GM13977 (cell line): ENCODE measurements at places on chromosomes 12 and 14.

DNA sequence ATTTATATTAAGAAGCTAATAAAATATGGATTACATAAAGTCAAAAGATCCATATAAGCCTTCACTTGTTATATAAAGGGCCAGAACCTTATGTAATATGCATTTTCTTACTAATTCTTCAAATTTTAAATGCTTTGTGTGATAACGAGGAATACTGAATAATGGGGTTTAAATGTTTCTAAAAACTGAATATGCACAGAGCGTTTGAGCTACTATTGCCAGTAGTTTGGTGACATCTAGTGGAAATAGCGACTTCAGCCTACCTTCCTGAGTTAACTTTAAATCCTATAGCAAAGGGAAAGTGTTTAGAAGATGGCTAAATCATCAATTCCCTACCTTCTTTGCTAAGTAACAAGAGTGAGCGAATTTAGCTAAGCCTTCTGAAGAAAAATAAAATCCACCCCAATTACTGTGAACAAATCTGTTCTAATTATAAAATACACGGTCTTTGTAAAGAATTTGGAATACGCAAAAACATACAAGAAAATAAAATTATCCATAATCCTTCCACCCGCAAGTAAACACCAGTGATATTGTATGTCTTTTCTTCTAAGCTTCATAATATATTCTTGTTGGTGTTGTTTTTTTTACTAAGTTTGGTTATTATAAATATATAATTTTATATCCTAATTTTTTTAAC lies 115.5 kb upstream of the G2E3 start:
- peak; percentile 9 for DNase-seq

DNA sequence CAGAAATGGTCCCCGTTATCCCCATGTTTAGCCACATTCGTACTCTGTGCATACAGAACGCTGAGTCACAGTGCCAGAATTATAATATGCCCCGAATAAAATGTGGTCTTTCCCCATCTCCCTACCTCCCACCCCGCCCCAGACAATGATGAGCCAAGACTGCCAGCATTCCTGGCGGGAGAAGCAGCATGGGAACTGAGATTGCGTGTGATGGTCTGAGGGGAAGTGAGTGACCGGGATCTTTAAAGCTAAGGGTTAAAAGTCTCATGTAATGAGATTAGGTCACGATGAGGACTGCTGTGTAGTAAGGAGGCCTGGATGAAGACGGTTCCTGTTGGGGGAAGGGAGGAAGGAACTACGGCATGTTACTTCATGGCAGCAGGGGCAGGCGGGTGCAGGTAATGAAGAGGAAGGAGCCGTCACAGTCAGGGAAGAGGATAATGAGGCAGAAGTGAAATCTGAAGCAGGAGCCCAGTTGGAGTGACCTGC lies 243.3 kb upstream of the FKBP4 start:
- DNase-seq = no peak

DNA sequence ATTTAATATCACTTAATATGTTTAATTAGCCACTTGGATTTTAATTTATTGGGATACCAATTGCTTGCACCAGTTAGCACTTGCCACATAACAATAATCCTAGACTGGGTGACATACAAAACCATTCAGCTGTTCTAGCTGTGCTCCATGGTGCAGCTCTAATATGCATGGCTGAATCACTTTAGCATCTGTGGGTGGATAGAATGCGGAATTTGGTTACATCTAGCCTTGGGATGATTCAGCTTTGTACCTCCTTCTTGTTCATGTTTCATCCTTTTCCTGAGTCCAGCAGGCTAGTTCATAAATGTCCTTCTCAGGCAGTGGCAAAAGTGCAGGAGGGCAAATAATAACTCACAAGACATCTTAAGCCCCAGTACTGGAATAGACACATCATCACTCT lies 1263.0 kb downstream of the LRFN5 start:
- no peak for DNase-seq

- peak; percentile 4 for DNase-seq
Measured at GRCh38 chr12:21248679-21249078, 86.0 kb downstream of the SLCO1A2 start.

DNA sequence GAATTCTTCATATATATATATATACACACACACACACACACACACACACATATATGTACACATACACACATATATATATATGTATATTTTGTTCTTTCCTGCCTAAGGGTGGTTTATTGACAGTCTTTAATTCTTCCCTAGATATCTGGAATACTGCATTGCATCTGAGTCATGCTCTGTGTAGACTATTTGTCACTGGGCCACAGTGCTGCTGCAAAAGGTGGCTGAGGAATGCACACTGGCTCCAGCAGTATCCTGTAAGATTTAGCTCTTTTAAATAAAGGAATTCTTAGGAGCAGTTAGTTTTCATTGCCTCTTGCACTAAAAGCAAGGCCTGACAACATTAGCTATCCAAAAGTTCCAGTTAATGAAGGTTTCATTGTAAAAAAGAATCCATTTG lies 200.9 kb downstream of the APAF1 start:
- no peak for DNase-seq

- no peak for DNase-seq
Measured at GRCh38 chr14:75047506-75047905, 3.8 kb downstream of the MLH3 start.

DNA sequence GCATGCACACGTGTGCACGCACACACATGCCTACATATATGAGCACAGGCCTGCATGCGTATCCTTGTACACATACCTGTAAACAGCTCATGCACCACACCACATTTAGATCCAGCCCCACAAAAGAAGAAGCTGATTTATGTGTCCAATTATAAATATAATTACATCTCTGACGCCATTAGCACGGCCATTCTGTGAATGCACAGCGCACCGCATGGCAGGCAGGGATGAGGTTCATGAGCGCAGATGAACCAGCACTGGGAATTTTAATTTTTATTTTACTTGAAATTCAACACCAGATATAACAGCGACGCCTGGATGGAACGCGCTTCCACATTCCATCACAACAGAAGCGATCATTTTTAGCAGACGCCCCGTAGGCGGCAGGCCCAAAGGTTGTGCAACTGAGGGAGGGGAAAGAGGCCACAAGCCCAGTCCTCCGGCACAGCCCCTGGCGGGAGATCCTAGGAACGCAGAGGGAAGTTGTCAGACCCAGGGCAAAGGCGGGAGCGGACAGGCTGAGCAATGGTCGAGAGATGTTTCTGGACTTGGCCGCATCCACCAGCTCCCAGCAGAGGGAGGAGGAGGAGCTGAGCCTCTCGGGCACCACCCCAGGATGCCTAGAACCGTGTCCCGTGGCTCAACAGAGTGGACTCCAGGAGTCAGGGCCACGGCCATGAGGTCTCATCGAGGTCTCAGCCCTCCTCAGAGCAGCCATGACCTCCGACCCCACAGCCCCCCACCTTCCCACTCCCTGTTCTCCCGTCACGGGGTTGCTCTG lies 37.9 kb upstream of the GALNT9 start:
- no peak for DNase-seq

GRCh38 chr12:11067514-11067913 lies 5.4 kb upstream of the TAS2R46 start:
- no peak for DNase-seq

DNA sequence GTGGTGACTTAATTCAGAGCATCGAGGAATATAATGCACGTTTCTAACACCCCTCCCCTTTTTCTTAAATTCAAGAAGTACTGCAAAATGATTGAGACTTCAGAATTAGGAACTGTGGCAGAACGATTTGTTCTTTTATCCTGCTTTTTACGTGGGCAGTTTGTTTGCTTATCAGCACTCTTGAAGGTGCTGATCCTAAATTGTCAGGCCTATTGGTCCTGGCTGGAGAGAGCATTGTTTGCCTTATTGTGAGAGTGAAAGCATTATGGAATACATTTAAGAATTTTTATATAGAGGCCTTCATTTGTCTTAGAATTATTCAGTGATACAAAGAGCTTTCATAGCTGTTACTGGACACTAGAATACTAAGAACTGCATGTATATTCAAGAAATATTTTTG lies 59.1 kb downstream of the TMTC2 start:
- no peak for DNase-seq

GRCh38 chr12:121251838-121252237 lies 41.9 kb downstream of the P2RX4 start:
- no peak for DNase-seq

DNA sequence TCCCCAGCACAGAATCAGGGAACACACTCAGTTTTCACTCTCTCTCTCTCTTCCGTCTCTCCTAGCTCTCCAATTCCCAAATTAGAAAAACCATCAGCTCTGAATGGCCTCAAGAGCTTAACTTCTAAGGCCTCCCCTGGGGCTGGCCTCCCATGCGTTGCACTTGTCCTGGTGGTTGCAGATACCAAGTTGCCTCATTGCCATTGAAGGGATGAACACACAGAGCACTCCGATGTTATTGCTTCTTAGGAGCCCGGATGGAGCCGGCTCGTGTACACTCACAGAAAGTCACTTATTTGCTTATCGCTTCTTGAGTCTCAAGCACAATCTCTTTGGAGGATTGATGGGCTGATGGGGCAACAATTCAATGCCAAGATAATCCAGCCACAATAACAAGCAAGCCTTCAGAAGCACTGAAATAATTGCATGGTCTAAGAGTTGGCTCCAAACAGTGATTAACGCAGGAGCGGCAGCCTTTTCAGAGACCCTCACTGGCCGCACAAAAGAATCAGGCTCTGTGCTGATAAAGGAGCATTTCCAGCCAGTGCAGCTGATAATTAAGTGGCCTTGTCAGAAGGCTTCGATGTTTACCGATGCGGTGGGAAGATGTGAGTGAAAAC lies 175.8 kb upstream of the TMEM132C start:
- DNase-seq = no peak

- peak; percentile 16 for DNase-seq
Measured at GRCh38 chr12:57722716-57723629, 15.6 kb downstream of the AGAP2 start.

- no peak for DNase-seq
Measured at GRCh38 chr12:120874547-120875245, 29.5 kb downstream of the SPPL3 start.

DNA sequence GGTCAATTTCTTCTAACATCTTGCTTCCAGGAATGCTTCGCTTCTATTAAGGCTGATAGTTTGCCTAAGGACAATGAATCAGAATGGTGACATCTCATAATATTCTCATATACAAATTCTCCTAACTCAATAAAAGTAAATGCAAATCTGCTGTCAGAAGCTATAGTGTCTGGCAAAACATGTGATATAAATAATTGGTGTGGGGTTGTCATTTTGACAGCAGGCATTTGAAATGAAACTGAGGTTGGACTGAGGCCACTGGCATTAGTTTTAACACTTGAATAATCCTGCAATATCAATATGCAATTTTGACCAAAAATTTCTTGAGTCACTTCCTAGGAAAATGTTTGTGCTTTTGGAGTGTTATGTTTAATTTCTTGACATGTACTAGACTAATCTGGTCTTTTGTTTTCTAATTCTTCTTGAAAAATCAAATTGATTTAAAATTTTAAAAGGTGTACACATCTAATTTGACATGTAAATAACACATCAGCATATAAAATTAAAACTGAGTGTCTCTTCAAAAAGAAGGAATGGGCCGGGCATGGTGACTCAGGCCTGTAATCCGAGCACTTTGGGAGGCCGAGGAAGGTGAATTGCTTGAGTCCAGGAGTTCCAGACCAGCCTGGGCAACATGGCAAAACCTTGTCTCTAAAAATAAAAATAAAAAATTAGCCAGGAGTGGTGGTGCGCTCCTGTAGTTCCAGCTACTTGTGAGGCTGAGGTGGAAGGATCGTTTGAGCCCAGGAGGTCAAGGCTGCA lies 92.3 kb upstream of the BTG1 start:
- DNase-seq = no peak

DNA sequence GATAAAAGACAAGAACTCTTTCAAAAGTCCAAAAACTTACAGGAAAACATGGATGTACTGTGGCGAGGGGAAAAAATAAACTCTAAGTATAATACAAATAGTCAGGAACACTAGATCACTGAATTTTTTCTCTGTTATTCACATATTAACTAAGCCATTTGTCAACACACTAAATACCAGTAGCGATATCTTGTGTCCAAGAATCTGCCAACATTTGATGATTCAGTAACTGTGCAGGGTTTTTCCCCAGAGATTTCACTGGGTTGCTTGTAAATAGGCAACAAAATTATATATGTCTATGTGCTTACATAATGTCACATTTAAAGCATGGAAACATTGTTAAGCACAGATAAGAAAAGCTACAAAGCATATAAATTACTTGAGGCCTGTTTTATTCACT lies 205.9 kb downstream of the KIF21A start:
- no peak for DNase-seq

DNA sequence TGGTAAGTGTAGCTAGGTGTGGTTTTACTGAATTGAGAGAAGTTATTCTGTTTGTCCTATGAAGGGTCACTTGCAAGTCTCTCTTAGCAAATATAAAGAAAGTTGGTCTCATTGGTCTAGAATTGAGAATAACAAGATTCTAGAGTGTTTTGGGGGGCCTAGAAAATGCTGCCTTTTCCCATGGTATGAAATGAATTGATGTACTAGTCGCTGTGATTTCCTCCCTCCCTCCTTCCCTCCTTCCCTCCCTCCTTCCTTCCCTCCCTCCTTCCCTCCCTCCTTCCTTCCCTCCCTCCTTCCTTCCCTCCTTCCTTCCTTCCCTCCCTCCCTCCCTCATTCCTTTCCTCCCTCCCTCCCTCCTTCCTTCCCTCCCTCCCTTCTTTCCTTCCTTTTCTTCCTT lies 166.7 kb upstream of the RGS6 start:
- no peak for DNase-seq

DNA sequence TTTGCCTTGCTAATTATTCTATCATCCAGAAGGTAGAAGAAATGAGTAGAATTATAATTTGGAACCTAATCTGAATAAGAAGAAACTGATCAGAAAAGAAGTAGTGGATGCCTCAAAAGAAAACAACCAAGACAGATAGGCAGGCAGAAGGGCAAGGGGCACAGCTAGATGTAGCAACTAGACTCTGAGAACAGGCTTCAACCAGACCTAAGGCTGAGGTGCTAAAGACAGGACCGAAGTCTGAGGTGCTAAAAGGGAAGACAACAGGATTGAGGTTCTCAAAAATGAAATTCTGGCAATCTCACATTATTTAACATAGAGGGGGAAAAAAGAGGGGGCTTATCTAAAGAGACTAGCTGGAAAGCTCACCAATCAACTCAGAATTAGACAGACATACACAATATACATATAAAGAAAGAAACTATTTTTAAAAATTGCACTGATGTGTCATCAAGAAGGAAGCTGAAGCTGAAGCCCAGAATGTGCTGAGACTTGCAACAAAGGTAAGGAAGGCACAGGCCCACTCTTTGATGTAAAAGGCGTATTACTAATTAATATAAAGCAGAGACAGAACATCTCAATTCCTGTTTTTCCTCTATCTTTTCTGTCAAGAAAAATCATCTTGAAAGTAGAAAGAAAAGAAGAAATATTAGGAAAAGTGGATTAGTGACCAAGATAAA lies 43.8 kb upstream of the CSRNP2 start:
- DNase-seq = no peak

GRCh38 chr12:53208877-53209463 lies 1.9 kb upstream of the ITGB7 start:
- DNase-seq = peak; percentile 69
